ENCODE measurements at places on chromosomes 3 and 15. TPM values are rescaled to one million over a fixed set of nuclear protein-coding genes. Genes with fewer than 3 reads are reported as not detected.

ASB14 gene
- total RNA-seq: not detected

GRCh38 chr3:174206607-174207192 is 652.4 kb upstream of the NAALADL2 start:
- no peak for DNase-seq

DNA sequence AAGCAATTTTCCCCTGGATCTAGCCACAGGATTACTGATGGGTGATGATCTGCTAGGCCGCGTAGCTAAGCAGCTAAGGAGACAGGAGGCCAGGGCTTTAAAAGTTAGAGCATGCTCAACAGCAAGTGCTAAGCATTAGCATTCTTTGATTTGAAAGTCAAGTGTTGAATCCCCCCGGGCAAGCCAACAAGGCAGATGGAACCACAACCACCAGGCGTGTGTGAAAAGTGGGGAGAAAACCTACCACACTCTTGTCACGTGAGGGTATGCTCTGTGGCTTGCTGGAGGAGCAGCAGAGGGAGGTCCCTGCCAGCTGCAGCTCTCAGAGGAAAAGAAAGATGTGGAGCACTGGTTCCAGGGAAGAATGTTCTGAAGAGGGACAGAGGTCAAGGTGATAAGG is 20.9 kb downstream of the SLC51A start:
- no peak for DNase-seq

GRCh38 chr3:47533481-47533880 is 20.0 kb upstream of the ELP6 start:
- no peak for DNase-seq

MUSTN1 gene
- not detected for total RNA-seq

DNA sequence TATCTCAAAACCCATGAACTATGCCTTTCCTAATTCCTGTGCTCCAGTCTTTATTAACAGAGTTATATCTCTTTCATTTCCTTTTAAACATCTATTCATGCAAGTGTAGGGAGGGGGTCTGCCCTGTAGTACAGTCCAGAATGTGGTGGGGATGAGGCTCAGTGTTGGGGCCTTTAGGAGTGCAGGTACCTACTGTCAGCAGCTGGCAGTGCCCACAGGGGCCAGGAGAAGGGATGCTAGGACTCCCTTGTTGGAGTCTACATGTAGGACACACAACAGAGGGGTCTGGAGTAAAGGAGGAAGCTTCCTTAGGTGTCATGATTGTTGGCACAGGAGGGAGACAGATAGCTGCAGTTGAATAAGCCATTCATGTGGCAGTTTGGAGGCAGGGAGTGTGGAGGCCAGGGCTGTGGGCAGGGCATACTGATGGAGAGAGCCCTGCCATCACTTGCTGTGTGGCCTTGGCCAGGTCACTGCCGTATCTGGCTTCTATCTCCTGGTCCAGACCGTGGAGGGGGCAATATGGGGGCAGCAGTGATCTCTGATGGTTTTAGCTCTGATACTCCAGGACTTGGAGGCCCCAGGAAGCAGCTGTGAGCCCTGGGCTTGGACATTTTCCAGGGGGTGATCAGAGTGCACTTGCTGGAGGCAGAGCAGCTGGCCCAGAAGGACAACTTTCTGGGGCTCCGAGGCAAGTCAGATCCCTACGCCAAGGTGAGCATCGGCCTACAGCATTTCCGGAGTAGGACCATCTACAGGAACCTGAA is 29.5 kb downstream of the ESYT3 start:
- no peak for DNase-seq

Data from glomerular endothelial cell (primary cell).